PC-9 (cell line): ENCODE measurements at places on chromosomes 4 and X. TPM values are rescaled to one million over a fixed set of nuclear protein-coding genes. Genes with fewer than 3 reads are reported as not detected.

The UNC5C gene
- not detected in 2 replicates for total RNA-seq

The NOX1 gene
- not detected in 2 replicates for total RNA-seq

DNA sequence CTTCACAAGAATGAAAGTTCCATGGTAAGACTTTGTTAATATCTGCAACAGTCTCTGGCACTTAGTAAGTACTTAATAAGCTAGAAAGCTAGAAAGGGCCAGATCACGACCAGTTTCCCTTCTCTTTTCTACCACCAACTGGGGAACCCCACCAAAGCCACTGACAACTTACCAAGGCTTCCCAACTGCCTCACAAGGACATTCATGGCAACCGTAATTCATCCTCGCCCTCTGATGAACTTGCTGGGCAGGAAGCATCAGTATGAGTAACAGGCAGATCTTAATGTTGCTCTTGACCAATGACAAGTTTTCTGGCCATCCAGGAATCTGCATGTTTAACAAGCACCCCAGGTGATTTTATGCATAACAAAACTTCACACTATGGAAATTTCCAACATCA lies 23.2 kb upstream of the ZCCHC13 start:
- no peak overlapping the region for H3K27ac ChIP-seq
- no peak for DNase-seq
- H3K4me3 ChIP-seq = no peak overlapping the region
- H3K27me3 ChIP-seq = no peaks in the 10 kb centered on the region

DNA sequence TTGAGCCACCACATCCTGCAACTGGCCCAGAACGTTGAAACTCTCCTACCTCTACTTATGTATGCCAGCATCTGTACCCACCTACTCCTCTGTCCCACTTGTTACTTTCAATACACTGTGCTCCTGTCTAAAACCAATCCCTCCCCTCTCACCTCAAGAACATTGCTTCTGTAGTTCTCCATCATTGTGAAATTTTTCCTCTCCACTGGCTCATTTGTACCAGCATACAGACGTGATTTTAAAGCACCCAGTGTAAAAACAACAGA lies 25.5 kb upstream of the USO1 start:
- no peaks in the 10 kb centered on the region for H3K27me3 ChIP-seq
- no peak for DNase-seq
- no peaks in the 10 kb centered on the region for H3K36me3 ChIP-seq
- no peaks in the 10 kb centered on the region for H3K4me1 ChIP-seq
- H3K4me3 ChIP-seq = no peak overlapping the region

GRCh38 chr4:93983140-93983539 lies 154.6 kb downstream of the ATOH1 start:
- no peaks in the 10 kb centered on the region for H3K4me1 ChIP-seq
- H3K27me3 ChIP-seq = no peaks in the 10 kb centered on the region
- H3K4me3 ChIP-seq = no peak overlapping the region
- DNase-seq = no peak
- no peak overlapping the region for H3K27ac ChIP-seq

DNA sequence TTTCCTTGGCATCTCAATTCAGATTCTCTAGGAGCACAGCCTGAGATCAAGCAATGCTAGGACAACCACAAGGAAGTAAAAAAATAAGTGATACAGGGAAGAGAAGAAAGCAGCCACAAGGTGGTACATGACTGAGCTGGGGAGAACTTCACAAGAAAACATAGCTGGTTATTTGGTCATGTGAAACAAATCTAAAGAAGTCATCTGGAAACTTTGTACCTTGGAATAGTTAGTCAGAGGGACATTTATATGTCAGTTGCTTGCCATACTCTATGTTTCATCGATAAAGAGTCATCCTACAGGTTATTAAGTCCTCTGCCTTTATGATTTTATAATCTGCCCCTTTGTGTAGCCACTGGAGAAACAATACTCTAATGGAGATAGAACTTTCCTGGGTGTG lies 575.1 kb downstream of the IL15 start:
- H3K4me1 ChIP-seq = no peaks in the 10 kb centered on the region
- H3K36me3 ChIP-seq = peaks cover 6% of the 10 kb centered on the region; the same call in 1 of the 2 replicates
- H3K4me3 ChIP-seq = no peak overlapping the region
- no peak overlapping the region for H3K27ac ChIP-seq
- no peaks in the 10 kb centered on the region for H3K27me3 ChIP-seq

DNA sequence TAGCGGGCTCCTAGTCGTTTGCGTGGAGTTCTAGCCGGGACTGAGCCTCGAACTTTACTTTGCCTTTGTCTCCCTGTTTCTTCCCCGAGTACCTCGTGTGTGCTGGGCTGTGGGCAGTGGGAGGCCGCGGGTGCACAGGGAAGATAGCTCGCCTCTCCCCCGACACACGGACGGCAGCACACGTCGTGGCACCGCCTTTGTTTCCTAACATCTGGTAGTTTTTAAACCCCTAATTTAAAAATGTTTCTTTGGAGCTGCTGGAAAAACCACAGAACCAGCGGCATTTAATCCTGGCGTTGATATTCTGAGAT lies 866 bp downstream of the RBM46 start:
- H3K27ac ChIP-seq = no peak overlapping the region
- H3K4me3 ChIP-seq = no peak overlapping the region
- no peak for DNase-seq
- no peaks in the 10 kb centered on the region for H3K36me3 ChIP-seq
- H3K4me1 ChIP-seq = no peaks in the 10 kb centered on the region

- H3K27me3 ChIP-seq = no peaks in the 10 kb centered on the region
- no peaks in the 10 kb centered on the region for H3K36me3 ChIP-seq
Measured at GRCh38 chr4:12965334-12965733, 518.8 kb downstream of the RAB28 start.

DNA sequence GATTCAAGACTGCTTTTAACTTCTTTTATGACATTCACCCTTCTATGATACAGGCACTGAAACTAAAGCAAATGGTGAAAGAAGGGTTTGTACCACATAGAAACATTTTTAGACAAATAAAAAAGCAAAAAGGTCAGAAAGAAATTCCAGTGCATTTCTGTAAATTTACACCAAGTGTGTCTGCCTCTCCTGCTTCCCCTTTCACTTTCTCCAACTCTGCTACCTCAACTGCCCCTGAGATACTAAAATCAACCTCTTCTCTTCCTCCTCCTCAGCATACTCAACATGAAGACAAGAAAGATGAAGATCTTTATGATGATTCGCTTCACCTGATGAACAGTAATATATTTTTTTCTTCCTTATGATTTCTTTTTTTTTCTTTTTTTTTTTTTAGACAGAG lies 187.9 kb downstream of the LRBA start:
- no peak overlapping the region for H3K4me3 ChIP-seq
- no peaks in the 10 kb centered on the region for H3K27me3 ChIP-seq
- H3K4me1 ChIP-seq = no peaks in the 10 kb centered on the region
- H3K27ac ChIP-seq = no peak overlapping the region

DNA sequence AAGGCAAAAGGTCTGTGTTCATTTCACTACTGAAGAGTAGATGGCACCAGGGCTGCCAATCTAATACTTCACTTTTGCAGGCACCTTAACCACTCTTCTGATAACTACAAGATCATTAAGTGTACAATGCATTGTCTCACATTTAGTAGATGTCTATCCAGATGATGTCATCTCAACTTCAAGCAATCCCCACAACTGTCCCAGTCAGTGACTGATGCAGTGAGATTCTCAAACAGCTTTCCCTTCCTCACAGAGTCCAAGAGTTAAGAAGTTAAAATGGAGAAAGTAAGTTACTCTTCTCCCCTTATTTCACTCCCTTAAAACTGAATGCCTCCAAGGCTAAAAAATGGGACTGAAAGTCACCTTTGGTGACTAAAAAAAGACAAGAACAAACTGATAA lies 10.7 kb downstream of the AP1S2 start:
- DNase-seq = no peak
- no peaks in the 10 kb centered on the region for H3K27me3 ChIP-seq
- H3K4me3 ChIP-seq = no peak overlapping the region

- no peak overlapping the region for H3K4me3 ChIP-seq
- no peaks in the 10 kb centered on the region for H3K36me3 ChIP-seq
- no peak for DNase-seq
- H3K27ac ChIP-seq = no peak overlapping the region
- no peaks in the 10 kb centered on the region for H3K27me3 ChIP-seq
Measured at GRCh38 chr4:10787365-10787764, 102.8 kb upstream of the CLNK start.

DNA sequence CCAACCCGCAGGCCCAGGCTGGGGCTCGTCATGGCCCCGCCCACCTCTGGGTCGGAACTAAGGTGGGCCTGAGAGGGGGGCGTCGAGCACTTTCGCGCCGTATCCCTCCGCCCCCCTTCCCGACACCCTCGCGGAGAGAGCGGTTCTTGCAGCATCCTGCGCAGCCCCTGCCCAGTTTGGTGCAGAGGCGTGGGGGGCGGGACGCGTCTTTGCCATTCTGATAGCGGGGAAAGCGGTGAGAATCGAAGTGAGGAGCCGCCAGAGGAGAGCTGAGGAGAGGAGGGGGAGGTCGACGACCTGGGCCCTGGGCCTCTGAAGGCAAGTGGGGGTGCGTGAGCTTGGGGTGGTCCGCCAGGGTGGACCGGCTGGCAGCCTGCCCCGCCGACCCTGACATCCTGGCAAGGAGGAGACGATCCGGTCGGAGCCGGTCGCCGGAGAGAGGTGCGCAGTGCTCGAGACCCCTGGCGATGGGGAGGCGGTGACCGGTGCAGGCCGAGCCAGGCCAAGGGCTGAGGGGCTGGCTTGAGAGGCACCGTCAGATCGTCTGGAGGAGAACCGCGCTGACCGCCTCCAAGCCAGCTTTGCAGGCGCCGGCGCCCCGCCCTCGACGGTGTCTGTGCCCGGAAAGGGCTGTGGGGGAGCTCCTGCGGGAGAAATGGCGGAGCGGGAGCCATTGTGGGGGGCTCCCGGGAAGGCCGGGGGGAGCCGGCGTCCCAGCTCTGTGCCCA lies 25.5 kb downstream of the GPRASP3 start:
- H3K27me3 ChIP-seq = no peaks in the 10 kb centered on the region
- DNase-seq = no peak
- H3K4me3 ChIP-seq = no peak overlapping the region
- H3K4me1 ChIP-seq = no peaks in the 10 kb centered on the region
- H3K27ac ChIP-seq = no peak overlapping the region

GRCh38 chr4:143189528-143189927 lies 4.8 kb downstream of the USP38 start:
- H3K4me3 ChIP-seq = no peak overlapping the region
- H3K36me3 ChIP-seq = peaks cover 17% of the 10 kb centered on the region
- DNase-seq = no peak
- no peak overlapping the region for H3K27ac ChIP-seq
